ENCODE measurements at places on chromosomes 12 and 14.

GRCh38 chr14:104577426-104577825, 2.1 kb upstream of the C14orf180 start:
- H3K27ac ChIP-seq = no peak overlapping the region
- H3K4me3 ChIP-seq = no peak overlapping the region
- no peak for DNase-seq
- no peaks in the 10 kb centered on the region for H3K36me3 ChIP-seq
- no peaks in the 10 kb centered on the region for H3K4me1 ChIP-seq

- H3K27me3 ChIP-seq = no peaks in the 10 kb centered on the region
- no peak overlapping the region for H3K4me3 ChIP-seq
- no peak for DNase-seq
- no peaks in the 10 kb centered on the region for H3K4me1 ChIP-seq
Observed at GRCh38 chr12:20492251-20492760, 124.0 kb downstream of the PDE3A start.

- H3K36me3 ChIP-seq = no peaks in the 10 kb centered on the region
- H3K27ac ChIP-seq = no peak overlapping the region
- no peaks in the 10 kb centered on the region for H3K4me1 ChIP-seq
- H3K4me3 ChIP-seq = no peak overlapping the region
- no peak for DNase-seq
- no peaks in the 10 kb centered on the region for H3K27me3 ChIP-seq
Observed at GRCh38 chr14:58812050-58812910, 174.5 kb downstream of the DACT1 start.

DNA sequence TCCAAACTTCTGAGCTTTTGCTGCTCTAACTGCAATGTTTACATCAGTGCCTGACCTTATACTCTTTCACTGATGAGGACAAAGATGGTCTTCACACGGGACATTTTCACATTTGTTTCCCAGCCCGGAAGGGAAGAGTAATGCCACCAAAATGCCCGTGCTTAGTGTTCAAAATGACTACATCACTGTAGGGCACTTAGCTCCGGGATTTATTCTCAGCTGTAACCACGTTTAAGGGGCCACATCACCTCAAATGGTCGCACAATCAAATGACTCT, 2.9 kb downstream of the GSG1 start:
- peak overlapping the region; percentile 65 for H3K4me3 ChIP-seq
- peaks cover 34% of the 10 kb centered on the region for H3K4me1 ChIP-seq
- H3K27ac ChIP-seq = peak overlapping the region; percentile 97
- H3K27me3 ChIP-seq = no peaks in the 10 kb centered on the region
- DNase-seq = no peak
- no peaks in the 10 kb centered on the region for H3K36me3 ChIP-seq

- DNase-seq = peak; percentile 90
- peak overlapping the region; percentile 75 for H3K27ac ChIP-seq
- H3K36me3 ChIP-seq = no peaks in the 10 kb centered on the region
- H3K27me3 ChIP-seq = no peaks in the 10 kb centered on the region
- peak overlapping the region; percentile 72 for H3K4me3 ChIP-seq
Observed at GRCh38 chr12:15546102-15546701, 223.9 kb downstream of the PTPRO start.

DNA sequence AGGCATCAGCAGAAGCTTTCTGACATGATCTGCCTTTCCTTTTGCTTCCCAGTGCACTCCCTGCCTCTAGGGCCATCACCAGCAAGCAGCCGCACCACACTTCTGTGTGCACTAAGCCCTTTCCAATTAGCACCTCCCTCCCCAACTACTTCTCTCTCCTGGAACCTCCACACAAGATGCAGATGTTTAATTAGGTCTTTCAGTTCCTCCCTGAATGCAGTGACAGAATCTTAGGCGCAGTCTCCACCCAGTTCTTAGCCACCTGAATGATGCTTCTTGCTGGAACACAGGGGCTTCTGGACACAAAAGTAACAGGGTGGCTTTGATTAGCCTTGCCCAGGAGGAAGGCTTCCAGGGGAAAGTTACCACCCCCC, 32.9 kb downstream of the NIN start:
- H3K4me3 ChIP-seq = no peak overlapping the region
- H3K4me1 ChIP-seq = no peaks in the 10 kb centered on the region
- no peak for DNase-seq
- no peaks in the 10 kb centered on the region for H3K27me3 ChIP-seq
- no peak overlapping the region for H3K27ac ChIP-seq

DNA sequence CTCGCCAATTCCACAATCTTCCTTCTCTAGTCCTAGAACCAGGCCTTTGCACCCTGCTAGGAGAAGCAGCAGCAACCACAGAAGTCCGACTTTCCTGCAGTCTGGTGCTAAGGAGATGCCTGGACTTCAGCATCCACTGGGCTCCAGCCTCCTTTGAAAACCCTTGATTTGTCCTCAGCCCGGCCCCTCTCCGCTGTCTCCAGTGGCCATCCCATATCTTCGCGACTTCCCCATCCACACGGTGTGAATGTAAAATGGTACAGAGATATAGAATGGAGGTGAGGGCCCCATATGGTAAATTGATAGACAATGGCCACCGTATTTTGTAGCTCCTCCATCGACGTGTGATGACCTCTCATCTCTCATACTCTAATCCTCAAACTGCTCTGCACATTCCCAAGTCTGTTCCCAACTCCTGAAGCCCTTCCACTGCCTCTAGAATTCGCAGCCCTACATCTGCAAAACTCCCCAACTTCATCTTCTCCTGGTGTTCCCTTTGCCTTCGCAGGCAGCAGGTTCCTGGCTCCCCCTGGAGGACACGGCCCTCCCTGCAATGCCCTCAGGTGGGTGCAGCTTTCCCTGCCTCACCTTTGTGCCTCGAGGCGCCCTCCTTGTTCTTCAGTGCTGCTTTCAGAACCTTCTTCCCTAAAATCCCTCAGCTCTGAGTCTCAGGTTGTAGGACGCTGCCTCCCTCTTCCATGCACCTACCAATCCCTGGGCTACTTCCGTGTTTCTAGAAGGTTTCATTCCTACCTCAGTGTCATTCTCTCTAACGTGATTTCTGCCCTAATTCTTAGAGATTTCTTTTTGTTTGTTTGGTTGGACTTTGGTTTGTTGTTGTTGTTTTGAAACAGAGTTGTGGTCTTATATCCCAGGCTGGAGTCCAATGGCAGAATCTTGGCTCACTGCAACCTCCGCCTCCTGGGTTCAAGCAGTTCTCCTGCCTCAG, 36.7 kb downstream of the TMBIM6 start:
- H3K27ac ChIP-seq = no peak overlapping the region
- peak; percentile 68 for DNase-seq
- H3K36me3 ChIP-seq = no peaks in the 10 kb centered on the region

GRCh38 chr14:103074729-103075367, 9.2 kb upstream of the LBHD2 start:
- H3K36me3 ChIP-seq = no peaks in the 10 kb centered on the region
- no peak overlapping the region for H3K4me3 ChIP-seq
- peaks cover 14% of the 10 kb centered on the region for H3K4me1 ChIP-seq
- no peak overlapping the region for H3K27ac ChIP-seq
- no peak for DNase-seq
- no peaks in the 10 kb centered on the region for H3K27me3 ChIP-seq

DNA sequence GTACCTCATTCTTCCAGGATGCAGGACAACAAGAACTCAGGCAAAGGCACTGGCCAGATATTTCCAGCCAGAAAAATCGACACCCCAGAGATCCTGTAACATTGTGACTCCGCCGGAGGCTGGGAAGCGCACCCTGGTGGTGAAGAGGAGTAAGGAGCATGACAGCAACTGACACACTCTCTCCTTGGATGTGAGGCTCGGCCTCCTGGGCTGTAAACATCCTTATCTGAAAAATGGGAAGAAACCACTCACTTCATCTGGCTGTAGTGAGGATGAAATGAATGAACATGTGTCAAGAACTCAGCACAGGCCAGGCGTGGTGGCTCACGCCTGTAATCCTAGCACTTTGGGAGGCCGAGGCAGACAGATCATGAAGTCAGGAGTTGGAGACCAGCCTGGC, 27.5 kb downstream of the TCHP start:
- DNase-seq = peak; percentile 44
- peaks cover 25% of the 10 kb centered on the region for H3K36me3 ChIP-seq
- H3K4me1 ChIP-seq = no peaks in the 10 kb centered on the region
- H3K27me3 ChIP-seq = no peaks in the 10 kb centered on the region

DNA sequence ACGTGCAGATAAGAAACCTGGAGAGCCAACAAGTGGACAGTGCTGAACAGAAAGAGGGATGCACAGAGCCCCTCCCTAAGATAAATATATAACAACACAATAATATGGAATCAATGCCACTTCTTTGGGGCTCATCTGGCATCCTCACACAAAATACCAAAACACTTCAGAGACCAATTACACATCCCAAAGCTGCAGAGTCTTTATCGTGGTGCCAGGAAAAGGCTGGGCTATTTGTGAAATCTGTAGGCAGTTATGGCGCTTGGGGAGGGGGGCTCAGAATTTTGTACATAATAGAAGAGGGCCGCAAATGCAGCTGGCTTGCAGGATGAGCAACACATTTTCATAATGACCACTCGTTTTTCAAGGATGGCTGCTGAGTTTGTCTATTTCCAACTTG, 160.4 kb upstream of the NOS1 start:
- no peaks in the 10 kb centered on the region for H3K27me3 ChIP-seq
- no peak for DNase-seq
- no peak overlapping the region for H3K27ac ChIP-seq
- no peaks in the 10 kb centered on the region for H3K4me1 ChIP-seq
- no peak overlapping the region for H3K4me3 ChIP-seq

GRCh38 chr12:113238309-113238708, 17.0 kb downstream of the TPCN1 start:
- no peak overlapping the region for H3K27ac ChIP-seq
- no peak overlapping the region for H3K4me3 ChIP-seq
- H3K36me3 ChIP-seq = peaks cover 22% of the 10 kb centered on the region
- no peaks in the 10 kb centered on the region for H3K4me1 ChIP-seq
- H3K27me3 ChIP-seq = no peaks in the 10 kb centered on the region

- H3K27me3 ChIP-seq = no peaks in the 10 kb centered on the region
- H3K27ac ChIP-seq = no peak overlapping the region
- no peak for DNase-seq
Observed at GRCh38 chr12:24113701-24114100, 164.2 kb upstream of the SOX5 start.

DNA sequence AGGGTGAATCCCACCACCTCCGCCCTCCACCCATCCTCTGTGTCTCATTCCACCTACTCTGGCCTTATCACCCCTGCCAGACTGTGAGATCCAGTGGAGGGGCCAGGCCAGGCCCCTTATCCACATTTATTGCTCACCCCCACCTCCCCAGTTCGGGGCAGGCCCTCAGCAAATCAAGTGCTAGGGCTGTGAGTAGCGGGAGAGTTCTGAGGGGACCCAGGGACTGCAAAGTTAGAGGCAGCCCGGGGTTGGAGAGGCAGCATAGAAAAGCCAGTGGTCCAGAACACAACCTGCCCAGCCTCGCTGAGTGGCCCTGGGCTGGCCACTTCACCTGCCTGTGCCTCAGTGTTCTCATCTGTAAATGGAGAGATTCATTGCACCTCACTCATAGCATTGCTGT, 27.2 kb upstream of the ACTN1 start:
- H3K4me1 ChIP-seq = no peaks in the 10 kb centered on the region
- H3K27me3 ChIP-seq = no peaks in the 10 kb centered on the region
- no peak overlapping the region for H3K4me3 ChIP-seq
- DNase-seq = no peak

GRCh38 chr12:53997204-53998109, 2.5 kb upstream of the HOXC9 start:
- no peaks in the 10 kb centered on the region for H3K36me3 ChIP-seq
- no peak for DNase-seq
- peaks cover 34% of the 10 kb centered on the region for H3K27me3 ChIP-seq
- H3K4me1 ChIP-seq = peaks cover 47% of the 10 kb centered on the region
- H3K4me3 ChIP-seq = no peak overlapping the region
- H3K27ac ChIP-seq = no peak overlapping the region

DNA sequence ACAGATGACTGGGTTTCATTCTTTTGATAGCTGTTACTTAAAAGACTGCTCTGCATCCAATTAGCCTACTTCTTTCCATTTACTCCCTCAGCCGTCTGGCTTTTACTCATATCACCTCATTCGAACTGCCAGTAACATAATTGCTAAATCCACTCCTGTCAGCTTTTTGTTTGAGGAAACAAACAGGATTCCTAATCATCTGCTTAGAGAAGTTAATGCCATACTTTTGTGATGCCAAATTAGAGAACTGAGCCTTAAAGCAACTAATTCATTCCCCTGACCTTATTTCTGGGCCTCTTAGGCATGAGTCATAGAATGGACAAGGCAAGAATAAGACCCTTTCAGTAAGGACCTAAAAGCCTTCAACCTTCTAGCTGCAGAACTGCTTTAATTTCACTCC, 2.9 kb downstream of the OXA1L start:
- H3K36me3 ChIP-seq = peaks cover 52% of the 10 kb centered on the region
- H3K27me3 ChIP-seq = no peaks in the 10 kb centered on the region
- no peak overlapping the region for H3K4me3 ChIP-seq
- H3K4me1 ChIP-seq = peaks cover 23% of the 10 kb centered on the region

GRCh38 chr12:88307961-88308360, 165.9 kb downstream of the TMTC3 start:
- DNase-seq = no peak
- no peak overlapping the region for H3K4me3 ChIP-seq
- no peaks in the 10 kb centered on the region for H3K27me3 ChIP-seq
- H3K4me1 ChIP-seq = no peaks in the 10 kb centered on the region
- no peaks in the 10 kb centered on the region for H3K36me3 ChIP-seq

GRCh38 chr12:46711756-46712155, 114.0 kb downstream of the SLC38A4 start:
- H3K27ac ChIP-seq = no peak overlapping the region
- H3K27me3 ChIP-seq = peaks cover 5% of the 10 kb centered on the region
- no peak overlapping the region for H3K4me3 ChIP-seq
- no peaks in the 10 kb centered on the region for H3K4me1 ChIP-seq

DNA sequence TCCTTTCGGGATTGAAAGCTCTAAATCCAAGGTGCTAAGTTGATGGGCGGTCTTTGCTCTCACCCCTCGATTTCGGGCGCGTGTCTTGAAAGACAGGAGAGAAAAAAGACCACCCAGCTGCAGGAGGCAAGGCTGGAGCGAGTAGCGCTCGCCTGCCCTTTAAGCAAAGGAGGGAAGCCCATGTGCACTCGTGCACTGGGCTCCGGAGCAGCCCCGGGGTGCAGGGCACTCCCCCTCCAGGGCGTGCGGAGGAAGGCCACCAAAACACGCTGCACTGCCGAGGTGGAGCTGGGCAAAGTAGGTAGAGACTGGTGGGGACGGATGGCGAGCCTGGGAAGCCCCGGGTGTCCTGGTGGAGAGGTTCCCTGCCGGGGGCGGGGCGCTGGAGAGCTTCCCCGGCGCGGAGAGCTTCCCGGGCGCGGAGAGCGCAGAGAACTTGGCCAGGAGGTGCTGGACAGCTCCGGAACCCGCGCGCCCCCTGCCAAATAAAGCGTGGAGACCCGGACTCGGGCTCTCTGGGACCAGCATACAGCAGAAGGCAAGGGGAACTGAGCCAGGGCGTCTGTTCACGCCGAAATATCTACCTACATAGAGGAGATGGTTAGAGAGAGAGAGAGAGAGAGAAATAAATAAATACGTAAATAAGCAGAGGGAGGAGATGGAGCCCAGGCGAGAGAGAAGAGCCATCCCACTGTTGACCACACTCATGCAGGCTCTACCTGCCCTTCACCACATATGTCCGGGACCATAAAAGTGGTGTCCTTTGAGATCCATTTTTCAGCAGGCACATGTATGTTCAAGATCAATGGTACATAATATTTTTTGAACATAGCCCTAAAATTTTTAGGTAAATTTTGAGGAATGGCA, 662 bp upstream of the NELL2 start:
- no peaks in the 10 kb centered on the region for H3K36me3 ChIP-seq
- H3K27me3 ChIP-seq = peaks cover 41% of the 10 kb centered on the region
- peaks cover 25% of the 10 kb centered on the region for H3K4me1 ChIP-seq
- H3K27ac ChIP-seq = no peak overlapping the region
- H3K4me3 ChIP-seq = peak overlapping the region; percentile 64

GRCh38 chr14:60506010-60506409, 2.9 kb upstream of the SIX6 start:
- no peak for DNase-seq
- peaks cover 39% of the 10 kb centered on the region for H3K27me3 ChIP-seq
- H3K27ac ChIP-seq = no peak overlapping the region
- H3K4me1 ChIP-seq = peaks cover 2% of the 10 kb centered on the region
- H3K4me3 ChIP-seq = no peak overlapping the region
